ENCODE measurements at places on chromosomes 16 and 17. TPM values are rescaled to one million over a fixed set of nuclear protein-coding genes. Genes with fewer than 3 reads are reported as not detected.

Gene TBC1D3
- not detected for total RNA-seq

Gene ENPP7
- total RNA-seq: not detected

Gene ABCA9
- total RNA-seq: 8.5 TPM

Gene FNDC8
- not detected for total RNA-seq

Gene AURKB
- total RNA-seq: 17.6 TPM

Gene PYY
- total RNA-seq: 0.33 TPM

Gene TMEM100
- not detected for total RNA-seq

Gene ADAMTS18
- total RNA-seq: 81.7 TPM

Gene ZFP3
- 2.0 TPM for total RNA-seq

Gene DNAH3
- not detected for total RNA-seq

Gene EFNB3
- total RNA-seq: 1.1 TPM

Gene MYO15A
- 0.29 TPM for total RNA-seq

Gene PDE6G
- 1.3 TPM for total RNA-seq

Gene NTN1
- 0.65 TPM for total RNA-seq

Gene TBC1D28
- total RNA-seq: not detected

Gene ANKS4B
- total RNA-seq: not detected

Gene CMTM1
- 3.1 TPM for total RNA-seq

All from vein endothelial cell (primary cell).